ENCODE measurements at places on chromosomes 12 and 14.
A peak's percentile ranks its signal among the peaks of the same experiment; 100 is the strongest.

DNA sequence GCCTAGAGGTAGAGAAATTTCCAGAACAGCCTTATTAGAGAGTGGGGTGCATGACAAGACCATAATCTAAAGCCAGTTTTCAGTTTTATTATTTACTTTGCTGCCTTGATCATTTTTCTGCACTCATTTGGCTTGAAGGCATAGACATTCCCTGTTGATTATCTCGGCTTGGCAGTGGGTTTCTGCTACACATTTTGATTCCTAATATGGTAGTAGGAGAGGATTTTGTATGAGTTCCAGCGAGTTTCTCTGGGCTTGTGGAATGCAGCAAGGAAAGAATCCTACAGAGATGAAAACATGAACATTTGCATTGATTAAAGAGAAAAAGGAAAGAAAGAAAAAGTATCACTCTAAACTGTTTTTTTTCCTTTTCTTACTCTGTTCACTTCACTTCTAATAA is 281.2 kb downstream of the PAWR start:
- DNase-seq, result no peak

DNA sequence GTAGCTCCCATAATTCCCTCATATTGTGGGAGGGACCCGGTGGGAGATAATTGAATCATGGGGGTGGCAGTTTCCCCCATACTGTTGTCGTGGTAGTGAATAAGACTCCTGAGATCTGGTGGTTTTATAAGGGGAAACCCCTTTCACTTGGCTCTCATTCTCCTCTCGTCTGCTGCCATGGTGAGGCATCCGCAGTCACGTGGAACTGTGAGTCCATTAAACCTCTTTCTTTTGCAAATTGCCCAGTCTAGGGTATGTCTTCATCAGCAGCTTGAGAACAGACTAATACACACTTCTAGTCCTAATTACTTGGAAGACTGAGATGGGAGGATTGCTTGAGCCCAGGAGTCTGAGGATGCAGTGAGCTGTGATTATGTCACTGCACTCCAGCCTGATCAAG is 64.4 kb downstream of the TMX1 start:
- no peak for DNase-seq

DNA sequence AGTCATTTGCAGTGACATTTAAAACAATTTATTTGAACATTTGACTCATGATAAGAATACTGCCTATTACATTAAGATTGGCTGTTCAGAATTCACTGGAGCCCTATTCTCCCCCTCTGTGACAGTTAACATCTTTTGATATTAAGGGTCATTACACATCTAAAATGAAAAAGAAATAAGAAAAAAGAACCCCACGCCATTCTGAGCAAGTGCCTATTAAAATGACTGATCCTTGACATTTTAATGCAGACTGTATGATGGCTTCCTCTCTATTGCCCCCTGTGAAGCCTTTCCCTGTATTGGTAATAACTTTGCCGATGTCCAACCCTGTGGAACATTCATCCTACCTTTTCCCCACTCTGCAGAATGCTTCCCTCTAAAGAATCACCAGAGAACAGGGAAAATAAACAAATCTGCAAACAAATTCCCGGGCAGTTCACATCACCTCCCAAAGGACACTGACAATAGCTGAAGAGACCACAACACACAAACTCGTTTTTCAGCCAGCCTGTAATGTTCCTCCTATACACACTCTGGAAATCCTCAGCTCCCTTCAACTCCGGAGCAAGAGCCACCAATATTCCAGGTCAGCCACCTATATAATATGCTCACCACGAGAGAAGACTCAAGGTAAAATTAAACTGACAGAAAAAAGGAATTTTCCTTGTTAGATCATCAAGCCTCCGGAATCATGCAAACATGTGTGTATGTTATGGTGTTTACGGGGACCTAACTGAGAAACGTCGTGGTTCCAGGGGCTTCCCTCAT is 2.1 kb downstream of the NIN start:
- no peak for DNase-seq

GRCh38 chr12:16726879-16727278 is 120.9 kb upstream of the LMO3 start:
- DNase-seq, result no peak

DNA sequence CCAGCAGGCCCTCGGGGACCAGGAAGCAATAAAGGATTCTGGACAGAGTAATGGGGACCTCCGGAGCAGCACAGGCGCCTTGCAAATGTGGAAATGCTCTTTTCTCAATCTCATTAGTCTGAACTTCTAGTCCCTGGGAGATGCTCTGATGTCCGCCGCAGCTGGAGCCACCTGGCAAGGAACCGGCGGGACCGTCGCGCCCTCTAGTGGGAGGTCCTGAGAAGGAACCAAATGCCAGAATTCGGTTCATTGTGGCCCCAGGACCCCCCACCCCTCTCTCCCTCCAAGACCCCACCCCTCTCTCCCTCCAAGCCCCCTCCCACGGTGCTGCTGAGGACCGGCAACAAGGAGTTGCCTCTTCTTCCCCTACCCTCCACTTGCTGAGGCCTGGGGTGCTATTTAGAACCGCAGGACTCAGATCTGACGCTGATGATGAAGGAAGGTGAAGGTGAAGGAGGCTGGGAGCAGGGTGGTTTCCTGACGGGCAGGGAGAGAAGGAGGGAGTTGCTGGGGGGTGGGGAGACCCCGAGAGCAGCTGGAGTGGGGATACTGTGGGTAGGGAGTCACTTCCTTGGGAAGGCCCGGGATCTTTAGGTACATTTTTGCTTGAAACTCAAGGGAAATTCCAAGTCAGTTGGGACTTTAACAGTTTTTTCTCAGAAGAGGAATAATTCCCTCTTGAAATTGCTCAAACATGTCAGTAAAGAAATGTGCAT is 42.5 kb downstream of the SMIM41 start:
- no peak for DNase-seq

DNA sequence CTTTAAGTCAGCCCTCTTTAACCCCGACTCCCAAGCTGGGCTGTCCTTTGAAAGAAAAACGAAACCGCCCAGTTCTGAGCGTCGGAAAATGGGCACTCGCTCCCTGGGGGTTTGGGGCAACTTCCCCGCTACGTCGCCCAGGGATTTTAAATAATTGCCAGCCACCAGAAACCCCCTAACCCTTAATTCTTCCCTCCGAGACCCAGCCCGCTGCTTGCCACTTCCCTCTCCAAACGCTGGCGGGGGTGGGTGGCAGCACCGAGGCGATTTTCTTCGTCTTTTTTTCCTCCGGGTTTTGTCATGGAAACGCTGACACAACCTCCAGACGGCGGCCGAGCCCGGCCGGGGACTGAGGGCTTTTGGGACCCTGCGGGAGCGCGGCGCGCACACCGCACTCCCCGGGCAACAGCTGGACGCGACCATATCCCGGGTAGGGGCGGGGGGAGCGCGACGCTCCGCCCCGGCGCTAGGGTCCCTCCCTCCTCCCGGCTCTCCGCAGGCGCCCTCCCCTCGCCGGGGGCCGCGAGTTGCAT is at the start of gene CHST11:
TSS of gene CHST11 (plus strand) at position 532 of the 533 bp plus-strand sequence.
- peak; percentile 74 for DNase-seq

GRCh38 chr12:120652656-120653435 is 12.4 kb downstream of the CABP1 start:
- no peak for DNase-seq

DNA sequence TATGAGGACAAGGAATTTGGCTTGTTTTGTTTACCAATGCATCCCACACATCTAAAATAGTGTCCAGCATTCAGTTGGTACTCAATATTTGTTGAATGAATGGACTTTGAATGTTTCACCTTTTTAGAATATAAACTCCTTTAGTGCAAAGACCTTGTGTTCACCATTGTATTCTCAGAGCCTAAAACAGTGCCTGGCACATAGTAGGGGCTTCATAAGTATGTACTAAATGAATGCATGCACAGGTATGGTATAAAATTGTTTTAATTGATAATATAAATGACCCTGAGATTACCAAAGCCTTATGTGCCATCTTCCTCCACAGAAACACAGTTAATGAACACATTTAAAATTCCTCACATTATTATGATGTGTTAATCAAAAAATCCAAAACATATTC is 5.0 kb upstream of the NFYB start:
- no peak for DNase-seq

DNA sequence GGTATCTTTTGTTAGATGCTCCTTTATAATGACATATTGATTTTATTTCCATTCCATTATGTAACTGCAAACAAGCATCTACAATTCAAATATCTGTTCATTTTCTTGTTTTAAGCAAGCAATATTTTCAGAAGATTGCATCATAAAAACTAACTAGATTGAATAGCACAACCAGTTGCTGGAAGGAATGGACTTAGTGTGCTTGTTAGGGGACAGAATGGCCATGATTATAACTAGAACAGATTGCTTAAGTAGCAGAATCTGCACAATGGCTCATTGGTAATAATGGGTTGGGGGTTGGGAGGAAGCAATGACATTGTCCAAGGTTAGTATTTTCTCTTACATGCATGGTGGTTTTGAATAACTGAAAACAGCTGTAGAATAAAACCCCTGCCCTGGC is 939.5 kb downstream of the SLC16A7 start:
- no peak for DNase-seq

DNA sequence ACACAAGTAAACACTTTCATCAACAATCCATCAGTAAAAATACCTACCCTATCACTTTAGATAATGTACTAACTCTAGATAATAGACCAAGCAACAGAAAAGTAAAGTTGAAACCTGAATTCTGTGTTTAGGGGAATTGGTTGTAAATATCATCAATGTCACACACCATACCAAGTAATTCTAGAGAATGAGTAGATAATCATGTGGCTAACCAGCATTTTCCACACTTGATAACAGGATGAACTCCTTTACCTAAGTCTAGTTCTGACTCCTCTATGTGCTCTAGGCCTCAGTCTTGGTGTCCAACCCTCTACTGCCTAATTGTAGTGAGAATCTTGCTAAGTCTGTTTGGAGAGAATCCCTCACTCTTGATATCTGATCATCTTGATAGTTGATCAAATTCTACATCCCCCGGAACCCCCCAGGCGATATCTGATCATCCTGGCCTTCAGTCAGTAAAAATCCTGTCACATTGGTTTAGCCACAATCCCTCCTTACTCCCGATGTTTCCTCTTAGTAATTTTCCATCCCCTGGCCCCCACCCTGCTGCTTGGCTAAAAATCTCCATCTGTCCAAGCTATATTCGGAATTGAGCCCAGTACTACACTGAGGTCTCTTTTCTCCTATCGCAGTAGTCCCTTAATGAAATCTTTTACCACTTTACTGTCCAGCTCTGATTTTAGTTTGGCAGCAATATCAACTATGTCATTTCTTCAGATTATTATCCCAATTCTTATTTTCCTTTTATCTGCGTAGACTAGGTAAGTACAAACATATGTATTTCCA is 3.4 kb upstream of the SLCO1A2 start:
- no peak for DNase-seq

- DNase-seq, result no peak
Observed at GRCh38 chr14:97544571-97544970, 747.4 kb downstream of the VRK1 start.

- DNase-seq, result no peak
Observed at GRCh38 chr12:32489070-32489469, 89.7 kb downstream of the FGD4 start.

DNA sequence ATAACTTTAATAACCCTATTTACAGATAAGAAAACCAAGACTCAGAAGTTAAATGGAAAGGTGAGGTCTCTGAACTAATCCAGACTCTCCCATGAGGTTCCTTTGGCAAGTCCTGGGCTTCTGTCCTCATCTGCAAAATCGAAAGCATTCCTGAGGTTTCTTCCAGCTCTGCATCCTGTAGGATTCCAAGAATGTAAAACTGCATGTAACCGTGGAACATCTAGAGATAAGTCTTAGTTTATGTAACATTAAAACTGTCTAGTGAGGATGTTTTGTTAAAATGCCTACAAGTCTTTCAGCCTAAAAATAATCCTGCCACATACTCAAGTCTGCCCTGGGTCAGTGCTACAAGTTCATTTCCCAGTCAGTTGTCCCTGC is 7.3 kb upstream of the ITFG2 start:
- DNase-seq, result no peak

GRCh38 chr12:117121441-117121840 is 22.2 kb upstream of the TESC start:
- DNase-seq, result no peak

- no peak for DNase-seq
Observed at GRCh38 chr14:76329154-76329928, 46.6 kb upstream of the ESRRB start.

DNA sequence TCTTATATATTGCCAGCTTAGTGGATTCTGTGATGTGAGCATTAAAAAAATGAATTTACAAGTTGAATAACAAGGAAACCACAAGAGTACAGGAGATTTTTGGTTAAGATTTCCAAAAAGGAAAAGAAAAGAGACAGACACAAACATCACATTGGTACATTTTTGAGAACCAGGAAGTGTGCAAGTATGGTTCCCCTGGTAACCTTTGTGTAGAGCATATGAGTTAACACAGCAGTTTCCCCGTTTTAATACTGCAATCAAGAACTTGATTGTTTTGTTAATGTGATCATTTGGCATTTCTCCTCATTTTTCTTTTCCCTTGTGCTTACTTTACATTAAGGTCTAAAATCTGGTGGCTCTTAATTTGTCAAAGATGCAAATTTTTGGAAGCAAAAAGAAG is 490.4 kb upstream of the ATP2B1 start:
- DNase-seq, result no peak

- no peak for DNase-seq
Observed at GRCh38 chr12:1575408-1576401, 18.7 kb downstream of the FBXL14 start.

DNA sequence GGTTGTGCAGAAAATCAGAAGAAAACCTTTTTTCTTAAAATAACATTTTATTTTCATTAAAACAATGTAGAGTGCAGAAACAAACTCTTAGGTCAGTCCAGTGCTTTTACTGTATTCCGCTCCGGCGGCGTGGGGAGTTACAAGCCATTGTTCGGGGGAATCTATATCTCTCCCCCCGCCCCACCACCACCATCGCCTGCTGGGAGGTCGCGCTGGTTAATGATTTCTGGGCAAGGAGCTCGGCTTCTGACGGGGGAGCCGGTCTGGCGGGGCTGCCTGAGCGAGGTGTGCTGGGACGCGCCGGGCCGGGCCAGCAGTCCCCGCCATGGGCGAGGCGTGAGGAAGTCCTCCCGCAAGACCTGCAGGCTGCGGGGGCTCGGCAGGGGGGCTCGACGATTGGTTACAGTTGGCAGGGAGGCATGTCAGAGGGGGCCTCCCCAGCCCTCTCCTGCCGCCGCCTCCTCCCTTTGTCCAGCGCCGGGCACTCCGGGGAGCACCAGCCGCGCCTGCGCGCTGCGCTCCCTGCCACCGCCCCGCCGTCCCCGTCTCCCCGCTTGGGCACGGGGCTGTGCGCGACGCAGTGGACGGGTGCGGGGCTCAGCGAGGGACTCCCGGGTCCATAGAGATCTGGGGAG is 1.0 kb upstream of the DUSP6 start:
- no peak for DNase-seq

DNA sequence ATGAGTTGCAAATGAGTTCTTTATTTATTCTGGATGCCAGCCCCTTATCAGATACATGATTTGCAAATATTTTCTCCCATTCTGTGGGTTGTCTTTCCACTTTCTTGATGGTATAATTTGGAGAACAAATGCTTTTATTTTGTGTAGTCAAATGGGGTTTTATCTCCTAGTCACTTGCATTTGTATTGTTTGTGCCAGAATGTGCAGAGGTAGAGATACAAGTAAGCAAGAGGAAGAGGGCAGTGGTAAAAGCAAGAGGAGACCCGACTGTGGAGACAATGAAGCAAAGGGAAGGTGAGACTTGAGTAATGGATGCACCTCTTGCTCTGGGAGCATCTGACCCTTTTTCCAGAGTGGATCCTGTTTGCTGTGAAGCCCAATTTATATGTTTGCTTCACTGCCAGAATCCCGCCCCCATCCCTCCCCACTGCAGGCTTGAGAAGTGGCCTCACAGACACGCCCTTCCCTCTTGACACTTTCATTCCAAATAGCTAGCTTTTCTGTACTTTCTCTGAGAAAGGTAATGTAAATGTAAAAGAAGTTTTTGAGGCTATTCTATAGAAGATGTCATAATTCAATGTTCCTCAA is 786 bp upstream of the PFKM start:
- DNase-seq, result no peak

Measured in GF-D8 (cell line).